Fibroblast of skin of scalp (primary cell): ENCODE measurements at places on chromosomes 13 and 19.

DNA sequence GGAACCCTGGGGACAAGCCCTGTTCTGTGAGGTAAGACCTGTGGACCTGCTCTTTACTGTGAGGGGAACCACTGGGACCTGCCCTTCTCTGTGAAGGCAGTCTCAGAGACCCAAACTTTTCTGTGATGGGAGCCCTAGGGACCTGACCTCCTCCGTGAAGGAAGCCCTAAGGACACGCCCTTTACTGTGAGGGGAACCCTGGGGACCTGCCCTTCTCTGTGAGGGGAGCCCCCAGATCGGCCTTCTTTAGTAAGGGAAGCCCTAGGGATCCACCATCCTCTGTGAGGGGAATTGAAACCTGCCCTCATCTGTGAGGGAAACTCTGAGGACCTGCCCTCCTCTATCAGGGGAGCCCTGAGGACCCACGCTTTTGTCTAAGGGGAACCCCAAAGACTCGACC, 343.5 kb downstream of the UQCRFS1 start:
- DNase-seq: no peak

DNA sequence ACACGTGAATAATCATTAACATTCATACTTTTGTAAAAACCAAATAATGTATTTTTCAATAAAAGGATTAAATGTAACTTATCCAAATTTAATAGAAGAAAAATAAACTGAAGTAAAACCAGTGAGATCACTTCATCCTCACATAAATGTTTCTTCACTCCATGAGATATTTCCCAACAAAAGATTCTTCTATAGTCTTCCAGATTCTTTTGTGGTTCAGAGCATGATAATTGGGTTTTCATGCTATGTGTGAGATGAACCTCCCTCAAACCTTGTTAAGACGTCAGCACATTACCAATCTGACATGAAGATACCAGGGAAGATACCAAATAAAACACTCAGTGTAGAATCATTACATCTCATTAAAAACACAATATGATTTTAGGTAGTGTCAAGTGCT, 62.9 kb upstream of the OXGR1 start:
- DNase-seq: peak; percentile 68

DNA sequence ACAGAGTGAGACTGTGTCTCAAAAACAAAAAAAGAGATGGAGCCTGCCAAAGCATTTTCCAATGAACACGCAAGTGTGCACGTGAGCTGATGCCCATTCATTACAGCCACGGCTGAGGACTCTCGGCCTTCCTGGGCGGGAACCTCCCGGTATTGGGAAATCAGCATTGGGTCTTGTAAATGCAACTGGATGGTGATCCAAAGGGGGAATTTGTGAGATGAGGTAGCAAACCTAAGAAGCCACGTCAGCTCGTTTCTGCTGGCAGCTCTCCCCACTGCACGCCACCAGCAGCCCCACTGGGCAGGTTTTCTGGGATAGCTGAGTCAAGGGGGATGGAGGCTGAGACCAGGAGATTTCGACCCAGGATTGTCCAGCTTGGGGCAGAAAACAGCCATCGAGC, 11.5 kb downstream of the C13orf46 start:
- DNase-seq: no peak

DNA sequence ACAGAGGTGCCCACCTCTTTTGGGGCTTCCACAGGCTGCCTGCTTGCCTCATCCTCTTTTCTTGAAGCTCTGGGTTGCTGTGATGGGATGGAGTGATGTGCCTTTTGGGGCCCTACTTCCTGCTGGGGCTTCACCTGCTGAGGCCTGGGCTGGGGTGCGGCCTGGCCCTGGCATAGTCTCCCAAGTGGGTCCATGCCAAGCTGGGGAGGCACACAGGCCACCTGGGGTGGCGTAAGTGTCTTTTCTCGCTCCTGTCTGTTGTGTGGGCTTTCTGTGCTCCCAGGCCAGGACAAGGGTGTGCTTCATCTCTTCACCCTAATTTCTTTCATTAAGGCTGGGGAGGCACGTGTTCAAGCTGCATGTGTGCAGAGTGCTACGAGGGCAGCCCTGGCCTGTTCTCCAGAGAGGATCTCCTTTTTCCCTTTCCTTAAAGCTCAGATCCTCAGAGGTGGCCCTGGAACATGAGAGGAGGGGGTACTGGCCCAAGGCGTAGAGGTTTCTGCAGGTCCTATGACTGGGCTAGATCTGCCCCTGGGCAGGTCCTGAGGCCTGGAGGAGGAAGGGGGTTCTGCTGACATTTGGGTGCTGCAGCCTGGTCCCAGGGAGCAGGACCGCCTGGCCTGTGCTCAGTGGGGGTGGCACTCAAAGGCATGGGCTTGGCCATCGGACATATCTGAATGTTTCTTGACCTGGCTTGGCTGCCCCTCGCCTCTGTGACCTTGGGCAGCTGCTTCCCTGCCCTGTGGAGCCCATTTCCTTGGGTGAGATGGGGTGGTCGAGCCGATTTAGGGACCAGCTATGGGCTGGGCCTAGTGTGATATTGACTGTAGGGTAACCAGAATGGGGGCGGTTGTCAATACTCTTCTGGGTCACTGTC, 23.7 kb upstream of the RNF17 start:
- DNase-seq: no peak

DNA sequence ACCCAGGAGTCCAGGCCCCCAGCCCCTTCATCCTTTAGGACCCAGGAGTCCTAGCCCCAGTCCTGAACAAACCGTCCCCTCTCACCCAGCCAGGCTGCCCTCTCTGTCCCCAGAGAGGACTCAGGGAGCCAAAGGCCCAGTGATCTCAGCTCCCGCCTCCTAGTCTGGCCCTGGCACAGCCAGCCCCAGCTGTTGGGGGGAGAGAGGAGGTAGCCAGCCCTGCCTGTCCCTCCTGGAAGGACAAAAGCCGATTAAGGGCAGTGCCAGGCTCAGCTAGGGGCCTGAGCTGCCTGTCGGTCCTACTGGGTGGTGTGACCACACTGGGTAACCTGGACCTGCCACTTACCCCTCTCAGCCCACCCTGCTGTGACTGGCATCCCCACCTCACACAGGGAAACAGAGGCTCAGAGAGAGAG, 14.5 kb downstream of the LIPE start:
- no peak for DNase-seq

GRCh38 chr19:38718747-38719543, 25.3 kb downstream of the CAPN12 start:
- DNase-seq: peak; percentile 83

- DNase-seq: no peak
These were observed 16.9 kb downstream of the PEX11G start for GRCh38 chr19:7471696-7472615.

DNA sequence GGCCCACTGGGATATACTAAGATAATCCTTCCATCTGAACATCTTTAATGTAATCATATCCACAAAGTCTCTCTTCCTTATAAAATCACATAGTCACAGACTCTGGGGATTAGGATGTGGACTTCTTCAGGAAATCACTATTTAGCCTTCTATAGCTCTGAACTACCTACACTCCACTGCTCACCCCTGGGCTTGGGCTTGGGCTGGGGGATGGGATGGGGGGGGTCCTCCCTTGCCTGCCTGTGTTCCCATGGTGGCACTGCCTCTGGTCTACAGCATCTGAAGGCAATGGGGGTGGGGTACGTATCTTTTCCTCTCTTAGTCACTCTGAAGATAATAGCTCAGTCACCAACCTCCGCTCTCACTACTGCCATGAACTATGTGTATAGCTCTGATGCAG, 67.8 kb upstream of the SERTM1 start:
- DNase-seq: no peak

DNA sequence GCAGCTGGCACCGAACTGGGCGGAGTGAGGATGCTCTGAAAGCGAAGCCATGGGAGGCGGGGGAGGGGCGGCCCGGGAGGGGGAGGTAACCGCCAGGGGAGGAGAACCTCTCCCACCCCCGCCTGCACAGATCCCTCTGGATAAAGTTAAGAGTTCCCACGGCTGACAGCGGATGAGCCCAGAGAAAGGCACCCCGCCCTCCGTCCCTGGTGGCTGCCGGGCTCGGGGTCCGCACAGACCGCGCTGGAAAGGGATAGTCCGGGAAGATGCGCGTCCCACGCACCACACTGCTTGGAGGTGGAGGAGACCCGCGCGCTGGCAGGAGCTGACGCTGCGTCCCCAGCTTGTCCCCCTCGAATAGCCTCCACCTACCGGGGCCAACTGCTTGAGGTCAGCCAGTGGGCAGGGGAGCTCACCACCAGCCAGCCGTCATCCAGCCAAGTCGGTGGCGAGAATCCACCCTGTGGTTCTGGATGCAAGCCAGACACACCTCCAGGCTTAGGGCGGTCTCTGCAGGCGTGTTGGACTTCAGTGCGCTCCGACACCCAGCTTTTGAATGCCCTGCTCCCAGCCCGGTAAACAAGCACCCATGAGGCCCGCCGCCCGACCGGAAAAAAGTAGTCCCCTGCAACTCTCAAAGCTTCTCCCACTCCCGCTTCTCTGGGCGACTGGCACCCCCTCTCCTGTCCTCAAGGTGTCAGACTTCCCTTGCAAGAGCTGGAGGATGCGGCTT, at the start of gene TRPC4:
TSS of gene TRPC4 (minus strand) at position 17 of the 733 bp plus-strand sequence. CDS start 86,439 bp downstream, outside the sequence.
- peak; percentile 82 for DNase-seq

DNA sequence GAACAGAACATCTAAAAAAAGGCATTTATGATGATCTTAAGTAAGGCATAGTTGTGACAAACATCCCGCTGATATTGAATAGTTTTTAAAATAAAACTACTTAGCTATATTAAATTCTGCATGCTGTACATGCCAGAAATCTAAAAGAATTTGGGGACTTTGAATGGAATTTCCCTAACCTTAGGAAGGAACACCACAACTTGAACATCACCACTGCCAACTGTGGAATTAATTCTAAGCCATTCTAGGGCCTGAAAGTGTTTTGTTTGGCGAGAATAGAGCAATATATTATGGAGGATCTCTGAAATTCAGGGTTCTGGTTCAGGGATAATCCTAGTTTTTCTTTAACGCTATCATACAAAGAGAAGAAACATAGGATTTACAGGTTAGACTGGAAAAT, 17.8 kb upstream of the LATS2 start:
- peak; percentile 89 for DNase-seq

GRCh38 chr19:14381689-14382474, 638 bp downstream of the ADGRE5 start:
- peak; percentile 27 for DNase-seq

- peak; percentile 39 for DNase-seq
These were observed 427 bp downstream of the ZNF160 start for GRCh38 chr19:53102756-53103233.

DNA sequence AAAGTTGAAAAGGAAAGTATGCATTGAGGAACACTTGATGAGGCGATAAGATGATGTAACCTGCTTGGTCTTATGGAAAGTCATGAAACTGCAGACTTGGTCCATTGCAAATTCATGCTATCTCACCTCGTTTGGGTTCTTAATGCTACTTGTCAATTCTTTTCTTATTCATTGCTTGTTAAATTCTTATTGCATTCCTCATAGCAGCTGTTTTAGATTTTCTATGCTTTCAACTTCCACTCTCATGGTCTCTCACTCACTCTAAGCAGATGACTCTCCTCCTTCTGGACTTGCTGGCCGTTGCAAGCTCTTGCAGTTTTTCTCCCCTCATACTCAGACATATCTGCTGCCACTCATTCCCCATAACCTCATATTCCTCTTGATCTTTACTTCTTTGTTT, 67.8 kb upstream of the CSNK1A1L start:
- peak; percentile 98 for DNase-seq

GRCh38 chr19:50893047-50893736, 18.0 kb downstream of the KLK4 start:
- no peak for DNase-seq

GRCh38 chr13:101917833-101918661, 465.6 kb downstream of the ITGBL1 start:
- DNase-seq: no peak

- DNase-seq: peak; percentile 47
These were observed 3.9 kb downstream of the PIH1D1 start for GRCh38 chr19:49447485-49448431.

DNA sequence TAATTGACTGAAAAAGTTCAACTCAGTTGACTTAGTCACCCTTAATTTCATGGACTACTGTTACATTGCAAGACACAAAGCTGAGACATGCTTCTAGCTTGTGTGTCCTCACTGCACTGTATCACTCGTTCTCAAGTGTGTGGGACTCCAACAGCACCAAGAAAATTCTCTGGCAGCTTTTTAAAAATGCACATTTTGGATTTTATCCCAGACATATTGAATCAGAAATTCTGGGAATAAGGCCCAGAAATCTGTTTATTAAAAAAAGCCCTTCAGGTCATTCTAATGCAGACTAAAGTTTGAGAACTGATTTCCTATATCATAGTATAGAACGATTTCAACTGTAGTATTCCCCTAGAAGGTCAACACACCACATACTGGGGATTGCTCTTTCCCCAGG, 1485.3 kb downstream of the PCDH9 start:
- DNase-seq: peak; percentile 82

- peak; percentile 23 for DNase-seq
These were observed 9.3 kb upstream of the MISP start for GRCh38 chr19:741506-742131.

- no peak for DNase-seq
These were observed 107.6 kb downstream of the ABCC4 start for GRCh38 chr13:95193509-95194230.

GRCh38 chr13:112071723-112072533, 5.0 kb downstream of the SOX1 start:
- DNase-seq: no peak

GRCh38 chr13:110138700-110139036, 168.3 kb downstream of the COL4A1 start:
- no peak for DNase-seq

DNA sequence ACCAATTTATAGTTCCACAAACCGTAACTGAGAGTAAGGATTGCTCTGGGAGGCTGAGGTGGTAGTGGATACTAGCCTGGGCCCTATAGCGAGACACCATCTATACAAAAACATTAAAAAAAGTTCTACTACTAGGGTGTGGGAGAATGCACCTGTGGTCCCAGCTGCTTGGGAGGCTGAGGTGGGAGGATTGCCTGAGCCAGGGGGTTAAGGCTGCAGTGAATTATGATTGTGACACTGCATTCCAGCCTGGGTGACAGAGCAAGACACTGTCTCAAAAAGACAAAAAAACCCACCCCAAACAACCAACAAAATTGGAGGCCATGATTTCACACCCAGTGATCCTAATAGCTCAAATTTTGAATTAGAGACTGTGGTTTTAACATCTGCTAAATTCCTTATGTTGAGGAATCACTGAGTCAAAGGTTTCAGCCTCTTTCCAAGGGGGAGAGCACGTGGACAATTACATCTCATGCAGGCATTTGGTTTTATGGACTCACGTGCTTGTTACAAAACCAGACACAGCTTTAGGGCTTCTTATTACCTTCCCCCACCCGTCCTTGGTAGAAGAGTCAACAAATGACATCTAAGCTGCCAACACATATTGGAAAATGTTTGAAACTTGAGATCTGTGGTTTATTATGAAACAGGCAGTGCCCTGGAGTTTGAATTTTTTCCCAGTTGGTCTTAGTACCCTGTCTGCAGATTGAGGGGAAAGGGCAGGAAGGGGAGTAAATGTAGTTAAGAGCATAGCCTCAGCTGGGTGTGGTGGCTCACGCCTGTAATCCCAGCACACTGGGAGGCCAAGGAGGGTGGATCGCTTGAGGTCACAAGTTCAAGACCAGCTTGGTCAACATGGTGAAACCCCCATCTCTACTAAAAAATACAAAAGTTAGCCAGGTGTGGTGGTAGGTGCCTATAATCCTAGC, 18.5 kb downstream of the CYP2A6 start:
- DNase-seq: peak; percentile 92

- no peak for DNase-seq
These were observed 64.3 kb downstream of the RASL11A start for GRCh38 chr13:27334774-27335435.

GRCh38 chr13:40480012-40480914, 186.2 kb downstream of the FOXO1 start:
- DNase-seq: no peak

GRCh38 chr19:38538793-38539528, 78.8 kb downstream of the MAP4K1 start:
- DNase-seq: no peak

GRCh38 chr19:43353606-43354304, at the start of gene CD177:
Gene CD177, plus strand, starts transcription at chr19:43353686. Its CDS starts 29 bp downstream, at chr19:43353715.
- DNase-seq: no peak
